ENCODE measurements at places on chromosomes 3 and 15.

DNA sequence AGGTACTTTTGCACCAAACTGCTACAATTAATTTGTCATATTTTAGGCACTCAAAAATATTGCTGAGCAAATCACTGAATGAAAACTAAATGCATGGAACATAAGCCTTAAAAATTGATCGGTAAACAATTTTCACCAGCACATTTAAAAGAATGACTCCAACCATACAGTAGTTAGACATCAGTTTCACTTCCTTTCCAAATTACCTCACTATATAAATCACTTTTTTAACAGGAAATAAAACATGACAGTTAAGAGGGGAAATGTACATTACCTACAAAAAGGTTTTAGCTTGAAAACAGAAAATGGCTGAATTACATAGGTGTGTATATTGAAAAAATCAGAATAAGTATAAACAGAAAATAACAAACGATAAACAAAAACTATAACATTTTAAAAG is 108.4 kb downstream of the SERPINI1 start:
- no peak for DNase-seq

GRCh38 chr15:35626571-35627318 is 80.8 kb upstream of the DPH6 start:
- no peak for DNase-seq

DNA sequence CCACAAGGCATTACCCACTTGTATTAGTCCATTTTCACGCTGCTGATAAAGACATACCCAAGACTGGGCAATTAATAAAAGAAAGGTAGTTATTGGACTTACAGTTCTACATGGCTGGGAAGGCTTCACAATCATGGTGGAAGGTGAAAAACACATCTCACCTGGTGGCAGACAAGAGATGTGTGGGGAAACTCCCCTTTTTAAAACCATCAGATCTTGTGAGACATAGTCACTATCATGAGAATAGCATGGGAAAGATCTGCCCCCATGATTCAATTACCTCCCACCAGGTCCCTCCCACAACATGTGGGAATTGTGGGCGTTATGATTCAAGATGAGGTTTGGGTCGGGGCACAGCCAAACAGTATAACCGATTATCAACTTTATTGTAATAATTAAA is 17.0 kb upstream of the CMC1 start:
- no peak for DNase-seq

- no peak for DNase-seq
Measured at GRCh38 chr3:188580223-188580622, 426.3 kb downstream of the LPP start.

GRCh38 chr3:73697020-73697419 is 72.3 kb upstream of the PDZRN3 start:
- no peak for DNase-seq

DNA sequence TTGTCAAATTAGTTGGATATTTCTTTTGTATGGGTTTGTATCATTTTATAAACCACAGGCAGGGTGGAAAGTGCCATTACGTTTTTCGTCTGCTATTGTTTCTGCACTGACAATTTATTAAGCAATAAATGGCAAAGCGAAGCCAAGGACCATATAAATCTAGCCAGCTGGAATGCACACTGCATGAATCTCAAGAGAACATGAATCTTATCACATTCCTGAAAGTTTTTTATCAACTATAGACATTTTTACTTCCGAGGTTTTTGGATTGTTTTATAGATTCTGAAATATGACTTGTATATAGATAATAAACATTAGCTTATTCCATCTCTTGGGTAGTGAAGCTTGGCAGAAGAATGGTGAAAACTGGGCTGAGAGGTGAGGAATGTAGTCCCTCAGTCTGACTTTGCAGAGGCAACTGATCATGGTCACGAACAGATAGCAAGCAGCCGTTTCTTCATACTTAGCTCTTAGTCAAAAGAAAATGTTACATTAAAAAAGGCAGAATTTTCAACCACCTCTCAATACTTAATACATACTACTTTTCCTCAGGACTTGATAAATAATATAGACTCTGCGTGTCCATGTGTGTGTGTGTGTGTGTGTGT is 102.7 kb downstream of the OSBPL10 start:
- no peak for DNase-seq

DNA sequence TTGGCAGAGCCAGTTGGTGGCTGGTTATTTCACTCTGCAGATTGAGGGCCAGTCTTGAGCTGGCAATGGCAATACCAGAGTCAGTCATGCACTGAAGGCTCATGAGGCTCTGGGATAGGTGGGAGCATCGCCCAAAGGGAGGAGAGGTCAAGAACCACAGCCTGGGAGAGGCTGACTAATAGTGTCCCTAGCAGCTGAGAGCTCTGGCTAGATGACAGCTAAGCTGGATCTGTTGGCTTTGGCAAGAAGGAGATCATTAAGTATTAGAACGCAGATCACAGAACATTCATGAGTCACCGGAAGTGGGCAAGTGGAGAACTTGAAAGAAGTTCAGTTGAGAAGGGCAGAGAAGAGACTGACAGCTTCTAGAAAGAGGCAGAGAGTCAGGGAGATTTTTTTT is 521.1 kb downstream of the NR2F2 start:
- DNase-seq = no peak

GRCh38 chr3:26840272-26840870 is 217.8 kb downstream of the LRRC3B start:
- DNase-seq = no peak

DNA sequence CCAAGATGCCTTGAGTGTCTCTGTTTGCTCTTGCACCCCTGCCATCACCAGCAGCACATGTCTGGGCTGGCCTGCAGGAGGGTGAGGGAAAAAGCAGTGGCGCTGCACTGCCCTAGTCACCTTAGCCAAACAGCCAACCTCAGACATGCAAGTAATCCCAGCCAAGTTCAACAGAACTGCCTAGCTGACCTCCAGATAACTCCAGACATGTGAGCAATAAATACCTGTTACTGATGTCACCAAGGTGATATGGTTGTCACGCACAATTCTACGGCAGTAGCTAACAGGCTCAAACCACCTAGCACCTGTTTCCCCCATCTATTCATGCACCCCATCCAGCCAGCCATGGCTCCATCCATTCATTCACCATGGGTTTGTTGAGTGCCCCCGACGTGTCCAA is 99.9 kb downstream of the SRGAP3 start:
- no peak for DNase-seq

- no peak for DNase-seq
Measured at GRCh38 chr15:40232625-40233070, 6.2 kb upstream of the PAK6 start.

- no peak for DNase-seq
Measured at GRCh38 chr3:196971094-196971698, 2.6 kb upstream of the PIGZ start.

DNA sequence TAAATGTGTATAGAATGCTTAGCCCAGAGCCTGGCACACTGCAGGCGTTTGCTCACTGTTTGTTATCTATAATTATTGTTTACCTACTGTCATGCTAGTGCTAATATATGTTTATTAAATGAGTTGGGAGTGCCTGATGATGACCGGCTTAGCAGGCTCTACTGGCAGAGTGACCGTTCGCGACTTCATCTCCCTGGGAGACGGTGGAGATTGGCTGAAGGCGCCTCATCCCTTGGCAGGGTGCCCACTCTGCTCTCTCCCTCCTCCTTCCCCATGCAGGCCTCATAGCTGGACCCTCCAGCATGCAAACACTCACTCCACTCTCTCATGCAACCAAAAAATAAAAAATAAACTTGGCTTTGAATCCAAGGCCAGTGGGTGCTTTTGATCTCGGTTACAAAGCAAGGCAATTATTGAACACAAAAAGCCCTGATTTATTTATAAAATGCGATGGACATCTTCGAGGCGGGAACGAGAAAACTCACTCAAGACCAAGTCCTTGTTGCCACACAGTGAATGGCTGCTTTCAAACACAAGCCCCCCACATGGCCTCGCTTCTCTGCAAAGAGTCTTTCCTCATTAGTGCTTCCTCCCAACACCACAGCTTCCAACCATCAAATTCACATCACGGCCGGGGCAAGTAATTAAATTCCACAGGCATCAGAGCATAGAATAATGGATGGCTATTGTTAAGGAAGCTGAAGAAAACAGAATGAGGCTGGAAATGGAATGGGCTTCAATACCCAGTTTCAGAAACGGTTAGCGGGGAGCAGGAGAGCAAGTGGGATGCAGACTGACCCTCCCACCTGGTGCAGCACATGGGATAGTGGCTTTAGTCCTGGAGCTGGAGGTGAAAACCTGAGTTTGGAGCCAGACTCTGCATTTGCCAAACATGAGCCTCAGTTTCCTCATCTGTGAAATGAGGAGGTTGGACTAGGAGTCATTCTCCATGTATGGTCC is 135.7 kb upstream of the RAD18 start:
- DNase-seq = no peak

GRCh38 chr3:98039322-98040024 is 4.4 kb upstream of the GABRR3 start:
- DNase-seq = peak; percentile 74

DNA sequence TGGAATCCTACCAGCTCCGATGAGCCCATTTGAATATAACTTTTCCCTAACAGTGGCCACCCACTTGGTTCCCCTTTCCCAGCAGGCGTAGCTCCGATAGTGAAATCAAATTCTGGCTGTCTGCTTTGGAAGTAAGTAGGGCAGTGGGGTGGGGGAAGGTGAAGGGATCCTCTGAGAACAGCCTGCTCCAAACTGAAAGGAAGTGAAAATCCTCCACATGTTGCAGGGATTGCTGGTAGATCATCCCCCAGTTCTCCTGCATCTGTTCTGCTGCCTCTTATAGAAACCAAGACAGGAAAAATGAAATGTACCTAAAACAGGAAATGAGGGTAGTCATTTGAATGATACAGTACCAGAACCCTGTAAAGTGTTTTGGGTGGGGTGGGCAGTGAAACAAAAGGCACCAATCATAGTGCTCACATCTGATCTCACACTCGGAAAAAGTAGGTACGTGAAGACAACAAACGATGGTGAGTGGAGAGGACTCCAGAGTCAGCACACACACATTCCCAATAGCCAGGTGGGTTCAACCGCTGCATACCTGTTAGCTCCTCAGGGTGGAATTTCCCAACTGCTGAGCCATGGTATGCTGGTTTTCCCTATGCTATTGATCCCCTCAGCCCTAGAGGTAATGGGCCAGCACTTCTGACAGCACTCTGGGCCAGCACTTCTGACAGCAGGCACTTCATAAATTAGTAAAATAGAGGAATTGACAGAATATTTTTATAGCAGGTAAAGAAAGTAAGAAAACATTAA is 304.9 kb upstream of the ADAMTS9 start:
- no peak for DNase-seq

DNA sequence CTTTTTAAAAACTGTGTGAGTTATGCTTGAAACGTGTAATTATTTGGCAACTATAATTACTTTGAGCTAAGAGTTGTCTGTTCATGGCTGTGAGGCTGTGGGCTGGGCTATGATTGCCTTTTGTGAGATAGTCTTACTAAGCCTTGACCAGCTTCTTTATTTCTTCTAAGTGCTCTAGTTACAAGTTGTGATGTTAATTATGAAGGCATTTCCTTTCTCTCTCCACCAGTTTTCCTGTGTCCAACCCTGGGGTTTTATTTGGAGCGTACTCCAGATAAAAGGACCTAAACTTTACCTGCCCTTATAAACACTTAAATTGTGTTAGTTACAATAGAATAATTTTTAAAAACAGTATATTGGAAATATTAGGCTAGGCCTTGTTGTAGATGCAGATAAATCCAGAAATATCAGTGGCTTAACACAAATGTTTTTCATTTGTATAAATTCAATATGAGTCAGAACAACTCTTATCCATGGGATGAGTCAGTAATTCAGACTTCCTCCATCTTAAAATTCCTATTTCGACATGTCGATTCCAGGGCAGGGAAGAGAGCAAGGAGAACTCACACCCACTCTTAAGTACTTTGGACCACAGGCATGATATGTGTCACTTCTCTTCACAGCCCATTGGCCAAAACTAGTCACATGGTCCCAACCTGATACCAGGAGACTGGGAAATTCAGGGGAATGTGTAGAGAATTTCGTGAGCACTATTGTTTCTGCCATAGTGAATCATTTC is 17.0 kb downstream of the TMEM62 start:
- DNase-seq = no peak

- peak; percentile 15 for DNase-seq
Measured at GRCh38 chr3:175564363-175564762, 705.2 kb downstream of the NAALADL2 start.

All from RPMI8226 (cell line).